ENCODE measurements at places on chromosomes 16 and 17. TPM values are rescaled to one million over a fixed set of nuclear protein-coding genes. Genes with fewer than 3 reads are reported as not detected.

The TP53TG3B gene
- not detected for total RNA-seq

DNA sequence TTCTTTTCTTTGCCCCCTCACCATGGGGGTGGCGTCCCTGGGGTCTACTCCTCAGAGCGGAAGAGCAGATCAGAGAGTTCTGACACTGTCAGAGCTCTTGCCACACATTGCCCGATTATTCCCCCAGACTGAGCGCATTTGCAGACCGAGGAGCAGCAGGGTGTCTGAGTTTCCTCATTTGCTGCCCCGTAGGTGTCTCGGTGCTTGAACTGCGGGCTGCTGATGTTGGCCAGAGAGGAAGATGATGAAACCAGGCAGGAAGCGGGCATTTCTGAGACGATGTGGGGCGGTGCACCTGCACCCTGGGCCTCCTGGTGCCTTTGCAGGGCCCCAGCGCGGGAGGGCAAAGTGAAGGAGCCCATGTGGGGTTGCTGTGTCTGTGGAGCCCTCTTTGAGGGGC is 55.2 kb downstream of the ARSG start:
- peak; percentile 88 for DNase-seq

DNA sequence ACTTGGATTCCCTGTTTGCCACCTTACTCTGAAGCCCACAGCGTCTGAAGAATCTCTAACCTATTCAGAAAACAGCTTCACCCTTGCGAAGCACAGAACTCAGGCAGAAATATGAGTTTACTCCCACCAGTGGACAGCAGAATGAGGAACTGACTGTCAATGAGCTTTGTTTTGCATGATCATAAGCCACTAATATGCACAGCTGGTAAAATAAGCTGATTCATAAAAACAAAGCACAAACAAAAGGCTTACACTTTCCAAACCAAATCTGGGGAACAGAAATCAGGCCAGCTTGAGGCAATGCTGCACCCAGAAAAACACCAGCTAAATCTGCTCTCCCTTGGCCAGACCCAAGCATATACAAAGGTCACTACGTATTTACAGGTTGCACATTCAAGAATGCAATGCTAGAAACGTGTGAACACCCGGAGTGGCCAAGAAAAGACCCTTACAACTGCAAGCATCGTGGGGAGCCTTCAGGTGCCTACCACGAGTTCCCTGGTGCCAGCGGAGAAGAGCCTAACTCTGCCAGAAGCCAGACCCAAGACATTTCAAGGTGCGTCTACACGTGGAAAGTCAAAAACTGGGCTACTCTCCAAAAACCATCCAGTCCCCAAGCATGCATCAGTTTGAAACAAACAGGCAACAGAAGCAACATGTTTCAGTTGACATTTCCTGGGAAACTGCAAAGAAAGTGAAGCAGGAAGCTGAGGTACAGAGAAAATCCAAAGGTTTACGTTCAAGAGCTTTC is 207.1 kb downstream of the ZFHX3 start:
- DNase-seq: no peak

DNA sequence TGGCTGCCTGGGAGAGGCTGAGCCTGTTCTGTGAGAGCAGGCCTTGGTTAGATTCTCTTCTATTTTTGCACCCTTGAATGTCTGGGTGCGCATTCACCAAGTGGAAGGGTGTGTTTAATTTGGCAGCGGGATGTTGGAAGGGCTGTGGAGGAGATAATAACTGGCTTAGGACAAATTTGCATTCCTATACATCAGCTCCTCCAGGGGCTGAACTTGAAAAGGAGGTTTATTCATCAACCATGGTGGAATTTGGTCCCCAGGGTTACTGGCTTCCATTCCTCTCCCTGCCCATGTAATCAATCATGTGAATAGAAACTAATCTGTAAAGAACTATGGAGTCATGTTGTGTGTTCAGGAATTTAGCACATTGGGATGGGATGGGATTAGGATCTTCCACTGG is 100.2 kb upstream of the FOXF1 start:
- DNase-seq: no peak

DNA sequence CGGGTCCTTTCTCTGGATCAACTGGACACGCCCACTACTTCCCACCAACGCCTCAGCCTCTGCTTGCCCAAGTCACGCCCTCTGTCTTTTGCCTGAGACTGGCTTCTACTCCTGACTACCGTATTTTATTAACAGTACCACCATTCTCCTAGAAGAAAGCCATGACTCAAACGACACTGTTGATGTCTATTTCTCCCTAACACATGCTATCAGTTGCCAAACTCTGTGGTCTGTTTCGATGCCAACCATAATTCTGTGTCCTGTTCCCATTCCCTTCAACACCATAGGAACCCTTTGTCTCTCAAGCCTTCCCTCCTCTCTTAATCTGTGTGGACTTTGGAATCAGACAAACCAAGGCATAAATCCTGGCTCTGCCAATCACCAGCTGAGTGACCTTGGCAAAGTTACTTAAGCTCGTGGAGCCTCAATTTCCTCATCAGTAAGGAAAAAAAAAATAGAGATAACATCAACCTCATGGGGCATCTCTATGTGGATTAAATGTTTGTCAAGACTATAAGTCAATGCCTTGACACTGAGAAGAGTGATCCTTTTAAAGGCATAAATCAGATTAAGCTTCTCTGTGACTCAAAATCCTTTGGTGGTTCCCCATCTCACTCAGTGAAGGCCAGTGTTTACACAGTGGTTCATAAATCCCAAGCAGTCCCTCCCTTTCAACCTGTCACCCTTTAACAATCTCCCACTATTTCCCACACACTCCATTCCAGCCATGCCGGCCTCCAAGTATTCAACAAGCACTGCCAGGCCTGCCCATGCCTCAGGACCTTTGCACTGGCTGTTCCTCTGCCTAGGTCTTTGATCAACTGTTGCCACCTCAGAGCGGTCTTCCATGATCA is 45.6 kb downstream of the ERN1 start:
- no peak for DNase-seq
